Fibroblast of pulmonary artery (primary cell): ENCODE measurements at places on chromosomes 16 and 17.

- DNase-seq: peak; percentile 4
Measured at GRCh38 chr17:16155536-16155935, 59.8 kb downstream of the NCOR1 start.

DNA sequence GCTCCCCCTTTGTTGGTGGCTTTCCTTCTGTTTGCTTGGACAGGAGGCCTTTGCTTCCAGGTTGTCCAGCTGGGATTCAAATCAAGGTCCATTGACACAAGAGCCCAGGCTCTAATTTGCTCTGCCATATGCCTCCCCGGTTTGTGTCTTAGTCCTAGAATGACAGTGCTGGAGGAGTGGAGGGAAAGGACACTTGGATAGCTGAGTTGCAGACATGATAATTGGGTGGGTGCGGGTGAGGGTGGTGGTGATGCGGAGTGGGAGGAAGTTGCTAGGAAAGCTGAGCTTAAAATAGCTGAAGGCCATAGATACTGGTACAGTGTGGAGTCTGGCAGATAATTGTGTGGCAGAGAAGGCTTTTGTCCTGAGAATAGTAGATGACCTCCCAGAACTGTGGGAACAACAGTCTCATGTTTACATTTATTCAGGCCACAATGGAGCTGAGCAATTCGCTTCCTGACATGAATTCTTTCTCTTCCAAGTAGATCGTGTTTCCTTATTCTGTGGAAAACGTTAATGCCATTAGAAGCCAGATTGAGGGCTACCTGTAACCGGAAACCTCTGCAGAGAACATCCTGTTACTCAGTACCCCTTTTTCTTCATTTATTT lies 23.8 kb downstream of the SEC14L1 start:
- DNase-seq: no peak

DNA sequence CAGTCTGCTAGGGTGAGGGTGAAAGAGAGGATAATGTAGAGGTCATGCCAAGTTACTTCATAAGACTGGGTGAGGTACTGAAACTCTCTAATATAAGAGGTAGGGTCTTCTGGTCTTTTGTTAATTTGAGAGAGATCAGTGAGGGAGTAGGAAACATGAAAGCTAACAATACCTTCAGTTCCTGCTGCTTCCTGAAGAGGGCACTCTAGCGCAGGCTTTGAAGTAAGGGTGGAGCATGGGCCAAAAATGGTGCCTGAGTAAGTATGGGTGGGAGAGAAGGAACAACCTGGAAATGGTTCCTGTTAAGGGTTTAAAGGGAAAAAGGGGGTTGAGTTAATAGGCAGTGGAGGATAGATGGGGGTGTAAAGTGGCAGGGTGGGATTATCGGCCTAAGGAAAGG lies 2449.5 kb downstream of the TP53TG3F start:
- DNase-seq: no peak

DNA sequence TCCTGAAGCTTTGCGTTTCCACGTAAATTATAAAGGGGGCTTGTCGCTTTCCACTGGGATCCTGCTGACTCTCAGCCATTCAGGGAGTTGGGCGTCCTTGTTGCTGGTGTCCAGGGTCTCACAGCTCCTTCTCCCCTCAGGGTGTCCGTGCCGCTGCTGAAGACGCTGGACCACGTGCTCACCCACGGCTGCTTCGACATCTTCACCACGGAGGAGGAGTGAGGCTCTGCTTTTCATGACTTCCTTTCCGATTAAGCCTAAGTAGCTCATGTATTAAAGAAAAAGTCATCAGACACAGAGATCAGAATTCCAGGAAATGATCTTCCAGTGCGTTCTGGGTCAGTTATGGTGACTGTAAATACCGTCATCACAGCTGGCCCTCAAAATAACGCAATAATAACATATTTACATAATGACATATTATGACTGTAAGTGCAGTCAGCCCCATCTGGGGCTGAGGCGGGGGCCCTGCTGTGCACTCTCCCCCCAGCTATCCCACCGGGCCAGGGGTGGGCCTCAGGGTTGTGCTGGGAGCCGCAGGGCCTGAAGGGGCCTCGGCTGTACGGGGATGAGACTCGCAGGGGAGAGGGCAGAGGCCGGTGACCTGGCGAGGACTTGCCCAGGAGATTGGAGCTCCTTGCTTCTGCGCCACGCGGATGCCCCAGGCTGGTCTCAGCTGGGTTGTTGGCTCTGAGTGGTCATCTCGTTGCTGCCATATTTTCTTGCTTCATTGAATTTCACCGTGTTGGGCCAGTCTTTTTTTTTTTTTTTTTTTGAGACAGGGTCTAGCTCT lies 92.9 kb upstream of the ZNF750 start:
- peak; percentile 43 for DNase-seq

GRCh38 chr17:30600830-30601494 lies 123.8 kb downstream of the GOSR1 start:
- DNase-seq: peak; percentile 13

DNA sequence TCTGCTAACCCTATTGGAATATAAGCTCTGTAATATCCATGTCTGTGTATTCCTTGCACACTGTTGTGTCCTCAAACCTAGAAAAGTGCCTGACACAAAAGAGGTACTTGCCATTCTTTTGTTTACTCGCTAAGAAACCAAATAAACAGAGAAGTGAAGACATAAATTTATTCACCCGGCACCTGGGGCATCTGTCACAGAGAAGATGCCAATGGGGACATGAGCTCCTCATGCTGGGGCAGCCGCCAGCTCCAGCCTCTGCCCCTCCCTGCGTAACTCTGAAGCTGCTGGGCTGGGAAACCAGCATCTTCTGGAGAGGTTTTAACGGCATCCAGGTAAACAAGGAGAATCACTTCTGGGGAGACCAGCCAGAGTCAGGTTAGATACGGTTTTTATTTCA lies 15.1 kb upstream of the CDRT4 start:
- DNase-seq: no peak

- DNase-seq: no peak
Measured at GRCh38 chr17:2852729-2853282, 56.6 kb downstream of the RAP1GAP2 start.

DNA sequence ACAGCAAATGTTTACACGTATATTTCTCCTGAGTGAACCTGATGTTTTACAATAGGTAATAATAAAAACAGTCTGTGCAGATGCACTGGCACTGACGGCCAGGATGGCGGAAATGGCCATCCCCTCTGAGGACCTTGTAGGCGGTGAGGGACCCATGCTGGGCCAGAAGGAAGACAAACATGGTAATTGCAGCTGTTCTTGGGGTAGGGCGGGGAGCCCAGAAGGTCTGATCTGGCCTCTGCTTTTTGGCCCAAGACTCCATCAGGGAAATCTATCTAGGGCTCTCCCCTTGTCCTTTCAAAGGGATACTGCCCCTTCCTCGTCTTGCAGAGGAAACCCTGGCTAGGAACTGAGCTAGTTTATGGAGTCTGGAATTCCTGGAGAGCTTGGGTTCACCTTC lies 7.4 kb upstream of the LGALS9 start:
- no peak for DNase-seq

GRCh38 chr17:64635647-64636305 lies 26.3 kb downstream of the SMURF2 start:
- peak; percentile 82 for DNase-seq

GRCh38 chr16:73092236-73092781 lies 44.4 kb upstream of the ZFHX3 start:
- DNase-seq: peak; percentile 31

DNA sequence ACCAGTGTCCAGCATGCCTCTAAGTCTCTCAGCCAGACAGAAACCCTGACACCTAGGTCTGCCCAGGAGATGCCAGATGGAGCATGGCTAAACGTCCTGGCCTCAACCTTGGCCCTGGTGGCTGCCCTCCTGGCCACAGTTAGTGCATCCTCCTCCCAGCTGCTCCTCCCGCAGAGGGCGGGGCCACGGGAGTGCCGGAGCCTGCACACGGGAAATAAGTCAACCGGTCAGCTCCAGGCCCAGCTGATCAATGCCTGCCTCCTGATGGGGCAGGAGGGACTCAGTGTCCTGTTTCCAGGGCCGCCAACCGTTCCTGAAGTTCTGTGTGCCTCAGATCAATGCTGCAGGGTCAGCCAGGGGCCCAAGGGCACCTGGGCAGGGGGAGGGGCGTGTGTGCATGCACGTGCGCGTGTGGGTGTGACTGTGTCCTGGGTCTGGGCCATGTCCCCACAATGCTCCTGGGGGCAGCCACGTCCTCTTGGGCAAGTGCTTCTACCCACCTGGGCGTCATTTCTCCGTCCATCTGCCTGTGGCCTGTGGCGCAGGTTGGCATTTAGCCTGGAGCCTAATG lies 4.6 kb upstream of the KCNJ12 start:
- no peak for DNase-seq

GRCh38 chr16:29820730-29821642 lies 724 bp downstream of the MVP start:
- DNase-seq: peak; percentile 23

GRCh38 chr17:19996502-19996901 lies 12.7 kb upstream of the SPECC1 start:
- peak; percentile 24 for DNase-seq

DNA sequence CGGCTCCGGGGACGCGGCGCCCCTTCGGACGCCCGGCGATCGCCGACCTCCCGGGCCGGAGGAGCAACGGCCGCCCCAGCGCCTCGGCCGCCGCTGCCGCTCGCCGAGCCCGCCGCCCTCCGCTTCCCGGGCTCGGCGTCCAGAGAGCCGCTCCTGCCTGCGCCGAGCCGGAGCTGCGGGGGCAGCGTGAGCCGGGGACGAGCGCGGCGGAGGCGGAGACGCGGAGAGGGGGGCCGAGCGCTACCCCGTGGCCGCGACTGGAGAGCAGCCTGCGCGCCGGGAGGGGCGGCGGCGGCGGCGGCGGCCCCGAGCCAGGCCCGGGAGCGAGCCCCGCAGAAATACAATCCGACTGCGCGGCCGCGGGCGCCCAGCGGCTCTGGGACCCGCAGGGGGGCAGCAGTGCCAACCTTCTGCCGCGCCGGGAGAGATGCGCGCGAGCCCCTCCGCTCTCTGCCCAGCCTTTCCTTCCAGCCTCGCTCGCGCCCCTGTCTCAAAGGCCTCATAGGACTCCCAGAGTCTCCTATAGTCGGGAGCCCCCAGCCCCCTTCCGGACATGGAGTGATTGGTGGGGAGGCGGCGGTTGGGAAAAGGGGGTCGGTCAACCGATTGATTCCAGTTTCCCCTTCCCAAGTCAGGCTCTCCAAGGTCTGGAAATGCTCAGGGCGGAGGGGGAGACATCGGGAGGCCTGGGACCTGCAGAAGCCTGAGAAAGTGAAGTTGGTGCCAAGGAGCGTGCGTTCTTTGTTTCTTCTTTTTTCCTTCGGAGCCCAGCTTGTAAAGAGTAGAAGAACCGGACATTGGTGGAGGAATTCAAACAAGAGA lies 1.0 kb upstream of the SDK2 start:
- peak; percentile 10 for DNase-seq

DNA sequence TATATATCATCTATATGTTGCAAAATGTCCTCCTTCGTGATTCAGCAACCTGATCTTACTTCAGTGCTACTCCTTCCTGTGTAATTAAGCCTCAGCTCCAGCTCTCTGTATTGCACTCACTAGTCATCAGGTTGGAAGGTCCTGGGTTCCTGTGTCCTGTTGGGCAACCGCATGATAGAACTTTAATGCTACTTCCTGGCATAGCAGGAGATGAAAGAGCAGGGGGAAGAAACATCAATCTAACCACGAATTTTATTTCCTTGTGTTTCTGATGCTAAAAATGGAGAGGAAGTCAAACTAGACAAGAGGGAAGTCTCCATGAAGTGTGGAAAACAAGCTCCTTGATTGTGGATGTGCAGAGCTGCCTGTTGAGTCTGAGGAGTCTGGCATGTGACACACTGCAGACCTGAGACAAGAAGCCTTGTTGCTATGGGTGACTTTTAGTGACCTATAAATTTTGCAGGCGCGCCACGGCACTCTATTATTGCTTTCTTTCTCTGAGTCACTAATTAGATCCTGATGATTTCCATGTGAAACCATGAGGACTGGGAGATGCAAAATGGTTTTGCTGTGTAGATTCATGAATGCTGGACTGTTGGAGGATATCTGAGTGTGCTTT lies 25.6 kb downstream of the IGSF6 start:
- peak; percentile 79 for DNase-seq

DNA sequence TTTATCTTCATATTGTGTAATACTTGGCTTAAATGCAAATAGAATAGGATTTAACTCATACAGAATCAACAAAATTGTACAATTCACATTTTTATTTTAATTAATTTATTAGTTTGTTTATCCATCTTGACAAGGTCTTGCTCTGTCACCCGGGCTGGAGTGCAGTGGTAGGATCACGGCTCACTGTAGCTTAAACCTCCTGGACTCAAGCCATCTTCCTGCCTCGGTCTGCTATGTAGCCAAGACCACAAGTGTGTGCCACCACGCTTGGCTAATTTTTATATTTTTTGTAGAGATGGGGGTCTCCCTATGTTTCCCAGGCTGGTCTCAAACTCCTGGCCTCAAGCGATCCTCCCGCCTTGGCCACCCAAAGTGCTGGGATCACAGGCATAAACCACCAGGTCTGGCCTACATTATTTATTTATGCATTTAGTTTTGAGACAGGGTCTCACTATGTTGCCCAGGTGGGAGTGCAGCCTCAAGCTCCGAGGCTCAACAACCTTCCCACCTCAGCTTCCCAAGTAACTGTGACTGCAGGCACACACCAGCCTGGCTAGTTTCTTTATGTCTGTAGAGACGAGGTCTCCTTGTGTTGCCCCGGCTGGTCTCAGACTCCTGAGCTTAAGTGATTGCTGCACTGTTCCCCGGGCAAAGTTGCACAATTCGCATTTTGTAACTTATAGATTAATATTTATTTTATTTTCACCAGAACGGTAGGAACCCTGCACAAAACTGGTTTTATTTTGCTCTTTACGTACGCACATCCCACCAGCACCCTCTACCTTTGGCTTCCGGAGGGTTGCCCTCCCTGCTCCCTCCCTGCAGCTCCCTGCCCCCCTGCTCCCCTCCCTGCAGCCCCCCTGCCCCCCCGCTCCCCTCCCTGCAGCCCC lies 4.9 kb downstream of the DPEP1 start:
- peak; percentile 40 for DNase-seq
